ENCODE measurements at places on chromosomes 5 and 9.

DNA sequence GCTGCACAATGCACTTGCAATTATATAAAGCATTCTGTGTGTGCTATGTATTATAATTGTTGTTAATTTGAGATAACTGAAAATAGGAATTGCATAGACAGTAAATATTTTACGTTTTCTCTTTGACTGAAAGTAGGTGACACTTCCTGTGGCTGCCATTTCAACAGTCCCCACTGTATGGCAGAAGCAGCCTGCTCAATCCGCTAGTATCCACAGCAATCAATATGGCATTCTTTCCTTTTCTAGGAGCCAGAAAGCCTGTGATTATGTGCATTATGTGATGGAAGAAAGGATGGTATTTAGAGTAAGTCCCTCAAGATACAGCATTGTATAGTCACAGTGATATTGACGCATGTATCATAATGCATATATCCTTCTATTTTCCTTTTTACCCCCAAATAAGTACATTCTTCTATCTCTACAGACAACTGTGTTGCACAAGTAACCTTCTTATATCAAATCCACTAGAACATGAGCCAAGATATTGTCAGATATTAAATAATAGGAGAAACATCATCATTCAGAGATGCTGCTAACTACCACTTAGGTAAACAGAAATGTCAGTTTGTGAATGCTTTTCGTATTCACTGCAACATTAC, 59.7 kb downstream of the CARTPT start:
- DNase-seq, result no peak

GRCh38 chr5:147481376-147481775, 28.5 kb downstream of the DPYSL3 start:
- DNase-seq, result no peak

DNA sequence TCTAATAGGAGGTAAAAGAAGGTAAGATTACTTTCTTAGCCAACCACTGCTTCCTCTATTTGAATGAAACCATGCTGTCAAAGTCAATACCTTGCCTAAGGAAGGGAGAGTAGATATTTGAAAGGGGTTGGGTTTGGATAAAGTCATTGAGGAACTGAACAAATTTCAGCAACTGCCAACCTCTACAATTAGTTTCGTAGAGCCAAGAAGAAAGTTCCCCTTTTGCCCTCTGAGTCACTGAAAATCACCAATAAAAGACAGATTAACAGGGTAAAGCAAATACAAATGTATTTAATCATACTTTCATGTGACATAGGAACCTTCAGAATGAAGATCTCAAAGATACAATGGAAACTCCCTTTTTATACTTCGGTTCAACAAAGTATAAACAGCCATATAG, 615.7 kb downstream of the GABRG2 start:
- no peak for DNase-seq

DNA sequence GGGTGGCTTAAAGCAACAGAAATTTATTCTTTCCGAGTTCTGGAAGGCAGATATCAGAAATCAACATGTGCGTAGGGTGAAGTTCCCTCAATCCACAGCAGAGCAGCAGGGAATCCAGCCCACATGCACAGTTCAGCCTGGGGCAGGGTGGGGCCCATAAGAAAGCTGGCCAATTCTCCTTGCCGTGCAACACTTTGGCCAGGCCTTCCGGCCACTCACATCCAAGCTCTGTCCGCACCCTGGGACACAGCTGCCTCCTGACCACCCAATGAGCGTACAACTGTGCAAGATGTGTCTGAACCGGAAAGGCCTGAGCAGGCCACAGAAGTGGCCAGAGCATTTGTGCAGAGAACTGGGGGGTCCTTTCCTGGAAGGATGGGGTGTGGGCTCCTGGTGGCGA, 274.9 kb downstream of the GADD45G start:
- no peak for DNase-seq

DNA sequence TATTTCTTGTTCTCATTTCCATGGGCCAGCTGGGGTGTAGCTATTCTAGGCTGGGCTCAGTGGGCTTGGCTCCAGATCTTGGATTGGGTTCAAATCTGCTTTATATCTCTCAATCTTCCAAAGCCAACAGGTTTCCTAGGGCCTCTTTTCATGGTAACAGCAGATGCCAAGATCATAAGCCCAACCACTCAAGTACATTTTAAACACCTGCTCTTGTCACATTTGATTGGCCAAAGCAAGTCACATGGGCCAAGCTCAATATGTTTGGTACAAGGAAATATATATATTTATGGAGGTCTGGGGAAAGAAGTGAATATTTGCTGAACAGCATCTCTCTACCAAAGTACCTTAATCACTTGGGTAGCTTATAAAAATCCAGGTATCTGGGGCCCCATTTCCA, 49.5 kb downstream of the MRRF start:
- DNase-seq, result no peak

DNA sequence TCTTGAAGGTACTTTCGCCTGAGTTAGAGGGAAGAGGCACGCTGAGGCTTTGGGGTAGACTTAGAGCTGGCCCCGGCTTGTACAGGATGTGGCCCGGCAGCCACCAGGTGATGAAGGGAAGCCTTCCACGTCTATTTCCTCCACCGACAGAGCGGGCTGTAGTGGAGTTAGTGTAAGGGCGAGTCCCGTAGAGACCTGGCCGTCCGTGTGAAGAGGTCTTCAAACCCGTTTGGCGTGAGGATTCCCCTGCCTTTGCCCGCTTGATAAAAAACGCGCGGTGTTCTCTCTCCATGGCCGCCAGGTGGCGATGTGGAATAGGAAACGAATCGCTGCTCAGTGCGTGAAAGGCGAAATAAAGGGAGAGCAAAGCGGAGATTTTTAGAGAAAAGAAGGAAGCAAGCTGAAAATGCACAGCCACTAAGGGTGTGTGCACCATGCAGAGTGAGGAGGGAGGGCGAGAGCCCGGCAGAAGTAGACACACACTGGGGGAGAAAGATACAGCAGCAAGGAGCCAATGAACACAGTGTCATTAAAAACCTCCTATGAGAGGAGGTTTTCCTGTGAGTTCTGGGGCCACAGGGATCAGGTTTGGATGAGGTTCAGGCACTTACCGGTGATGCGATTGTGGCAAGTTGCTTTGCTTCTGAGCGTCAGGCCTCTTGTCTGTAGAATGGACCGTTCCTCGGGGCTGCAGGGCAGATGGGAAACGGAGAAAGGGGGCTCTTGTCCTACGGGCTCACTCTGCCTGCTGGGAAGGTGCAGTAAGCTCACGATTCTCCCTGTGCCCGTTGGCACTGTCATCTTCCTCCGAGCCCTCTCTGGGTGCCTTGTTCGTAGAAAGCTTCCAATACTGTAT, 34.2 kb downstream of the STC2 start:
- DNase-seq, result peak; percentile 31

All from activated effector memory CD4-positive, alpha-beta T cell treated with Interleukin-2 at 50 U/mL for 16 hours (primary cell).